ENCODE measurements at places on chromosomes 1 and 21.

GRCh38 chr1:17084787-17085186, 31.0 kb upstream of the SDHB start:
- no peak for DNase-seq

DNA sequence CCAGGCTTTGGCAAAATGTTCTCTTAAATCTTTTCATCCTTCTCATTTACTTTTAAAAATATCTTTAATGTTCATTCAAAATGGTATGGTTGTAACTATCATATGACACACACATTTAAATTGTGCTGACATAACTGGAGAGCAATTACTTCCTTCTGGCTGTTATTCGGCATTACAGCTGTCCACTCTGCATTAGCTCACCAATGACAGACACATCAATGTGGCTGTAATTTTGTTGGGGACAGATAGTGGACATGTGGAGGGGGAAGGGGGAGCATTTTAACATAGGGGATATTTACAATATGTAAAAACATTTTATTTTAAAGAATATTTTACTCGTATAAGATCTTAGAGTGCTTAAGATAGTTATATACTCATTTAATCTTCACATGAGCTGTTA, 319.8 kb downstream of the HMCN1 start:
- DNase-seq: no peak

GRCh38 chr1:145964328-145965118, at the start of the genes ANKRD34A and POLR3GL:
Gene ANKRD34A, minus strand, starts transcription at chr1:145964575. Its CDS starts 2,816 bp downstream, at chr1:145961759.
Gene POLR3GL, plus strand, starts transcription at chr1:145964690. Its CDS starts 10,176 bp downstream, at chr1:145974866.
- DNase-seq: peak; percentile 93

DNA sequence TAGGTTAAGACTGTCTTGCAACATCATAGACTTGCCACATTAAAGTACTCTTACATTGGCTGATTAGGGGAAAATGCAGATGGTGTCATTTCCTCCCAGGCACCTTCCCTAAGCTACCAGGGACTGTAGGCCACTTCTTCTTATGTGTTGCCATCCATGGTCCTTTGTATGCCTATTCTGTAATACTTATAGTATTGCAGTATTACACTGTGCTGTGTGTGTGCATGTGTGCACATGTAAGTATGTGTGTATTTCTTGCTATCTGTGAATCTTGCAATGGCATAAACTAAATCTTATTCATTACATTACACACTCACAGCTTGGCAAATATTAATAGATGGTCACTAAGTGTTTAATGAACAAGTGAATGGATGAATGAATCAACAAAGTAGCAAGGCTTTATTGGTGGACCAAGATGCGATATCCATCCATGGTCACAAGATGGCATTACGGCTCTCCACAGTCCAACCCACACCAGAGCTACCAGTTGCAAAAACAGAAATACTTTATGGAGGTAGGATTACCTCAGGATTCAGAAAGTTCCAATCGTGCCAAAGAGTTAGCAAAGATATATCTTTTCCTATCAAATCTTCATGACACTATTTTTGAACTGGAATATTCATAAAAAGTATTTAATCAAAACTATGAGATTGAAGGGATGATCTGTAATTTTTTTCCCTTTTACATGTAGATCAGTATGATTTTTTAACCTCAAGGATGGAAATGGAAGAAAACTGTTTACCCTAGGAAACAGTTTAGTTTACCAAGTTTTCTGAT, 160.2 kb downstream of the DENND1B start:
- no peak for DNase-seq

Data from activated CD4-positive, alpha-beta T cell treated with anti-CD3 and anti-CD28 coated beads, Interleukin-2, amount 50 U/mL, for 24 hours (primary cell).